ENCODE measurements at places on chromosomes 1 and 21. TPM values are rescaled to one million over a fixed set of nuclear protein-coding genes. Genes with fewer than 3 reads are reported as not detected.
A peak's percentile ranks its signal among the peaks of the same experiment; 100 is the strongest.

SLC22A15 gene
- total RNA-seq: 7.9 TPM

ANKRD35 gene
- 1.3 TPM for total RNA-seq

RNU1-4 gene
- total RNA-seq: 15,479 TPM

ADAM30 gene
- total RNA-seq: not detected

DRAXIN gene
- not detected for total RNA-seq

BSND gene
- not detected for total RNA-seq

FNDC10 gene
- total RNA-seq: 2.3 TPM

AJAP1 gene
- total RNA-seq: 2.9 TPM

C1orf115 gene
- total RNA-seq: 11.4 TPM

LCE3E gene
- total RNA-seq: not detected

- no peak overlapping the region for H3K27ac ChIP-seq
- no peaks in the 10 kb centered on the region for H3K27me3 ChIP-seq
- H3K4me3 ChIP-seq: no peak overlapping the region
- H3K36me3 ChIP-seq: no peaks in the 10 kb centered on the region
These were observed 47.1 kb upstream of the COL6A2 start for GRCh38 chr21:46050668-46051378.

GRCh38 chr1:85862456-85862855 is 154.2 kb upstream of the ZNHIT6 start:
- H3K27me3 ChIP-seq: no peaks in the 10 kb centered on the region
- H3K4me3 ChIP-seq: no peak overlapping the region
- no peak for DNase-seq
- H3K4me1 ChIP-seq: no peaks in the 10 kb centered on the region

GRCh38 chr1:151830055-151830454 is 1.5 kb downstream of the RORC start:
- peaks cover 82% of the 10 kb centered on the region for H3K4me1 ChIP-seq
- H3K36me3 ChIP-seq: peaks cover 5% of the 10 kb centered on the region
- no peak for DNase-seq
- no peak overlapping the region for H3K4me3 ChIP-seq
- no peak overlapping the region for H3K27ac ChIP-seq

DNA sequence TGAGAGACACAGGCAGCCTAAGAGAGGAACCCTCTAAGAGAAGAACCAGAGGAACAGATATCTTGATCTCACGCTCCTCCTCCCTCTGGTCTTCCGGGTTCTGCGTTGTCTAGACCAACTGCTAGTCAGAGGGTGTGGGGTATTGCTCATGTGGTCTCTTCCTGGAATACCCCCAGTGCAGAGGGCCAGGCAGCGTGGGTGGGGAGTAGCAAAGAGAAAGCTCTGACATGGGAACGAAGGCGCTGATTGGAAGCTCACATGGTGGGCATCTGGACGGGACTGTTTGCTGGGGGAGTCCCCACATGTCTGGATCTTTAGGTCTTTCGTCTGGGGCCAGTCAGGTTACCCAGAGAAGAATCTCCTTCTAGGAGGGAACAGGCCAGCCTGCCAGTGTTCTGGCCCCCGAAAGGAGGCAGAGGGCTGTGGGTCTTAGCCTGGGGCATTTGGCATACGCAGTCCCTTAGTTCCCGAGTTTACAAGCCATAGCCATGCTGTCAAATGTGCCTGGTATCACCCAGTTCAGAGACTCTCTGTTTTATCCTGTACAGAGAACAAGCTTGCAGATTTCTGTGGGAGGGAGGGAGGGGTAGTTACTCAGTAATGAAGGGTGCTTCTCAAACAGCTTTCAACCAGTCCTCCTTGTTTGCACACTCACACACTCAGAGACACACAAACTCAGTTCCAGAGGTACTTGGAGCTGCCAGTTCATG is 18.3 kb upstream of the IL6R start:
- no peak overlapping the region for H3K27ac ChIP-seq
- no peak overlapping the region for H3K4me3 ChIP-seq
- H3K27me3 ChIP-seq: no peaks in the 10 kb centered on the region
- H3K4me1 ChIP-seq: no peaks in the 10 kb centered on the region
- DNase-seq: no peak

DNA sequence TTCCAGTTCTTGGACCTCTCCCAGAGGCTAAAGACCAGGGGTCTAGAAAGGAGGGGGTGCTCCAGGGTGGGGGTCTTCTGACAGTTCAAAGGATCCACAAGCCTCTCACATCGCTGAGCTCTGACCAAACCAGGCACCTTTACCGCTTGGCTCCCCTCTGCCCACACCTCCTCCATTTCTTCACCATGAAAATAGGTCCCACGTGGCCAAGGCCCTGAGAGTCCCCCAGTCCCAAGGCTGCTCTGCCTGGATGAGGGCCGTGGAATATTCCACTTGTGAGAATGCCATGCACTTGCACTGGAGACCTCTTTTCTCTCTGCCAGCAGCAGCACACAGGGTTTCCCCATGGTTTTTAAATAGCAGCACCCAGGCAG is 87.4 kb downstream of the ITPKB start:
- no peaks in the 10 kb centered on the region for H3K36me3 ChIP-seq
- no peak for DNase-seq
- H3K4me1 ChIP-seq: peaks cover 24% of the 10 kb centered on the region
- H3K27ac ChIP-seq: no peak overlapping the region
- no peak overlapping the region for H3K4me3 ChIP-seq

- no peaks in the 10 kb centered on the region for H3K4me1 ChIP-seq
- H3K4me3 ChIP-seq: no peak overlapping the region
- no peaks in the 10 kb centered on the region for H3K27me3 ChIP-seq
These were observed 11.4 kb downstream of the PPFIA4 start for GRCh38 chr1:203037509-203038190.

DNA sequence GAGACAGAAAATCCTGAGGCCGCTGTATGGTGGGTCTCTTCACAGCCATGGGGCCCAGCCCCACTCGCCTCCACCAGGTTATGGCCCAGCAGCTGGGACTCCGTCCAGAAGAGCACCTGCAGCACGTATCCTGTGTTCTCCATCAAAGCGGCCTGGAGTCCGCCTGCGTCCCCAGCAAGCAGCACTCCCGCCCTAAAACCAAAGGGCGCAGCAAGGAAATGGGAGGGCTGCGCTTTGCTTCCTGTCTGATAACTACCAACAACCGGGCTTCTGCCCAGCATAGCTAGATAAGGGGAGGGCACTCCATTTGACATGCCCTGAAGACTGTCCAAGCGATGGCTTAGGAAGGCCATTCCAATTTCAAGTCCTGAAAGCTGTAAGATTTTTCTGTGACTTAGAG is 119.9 kb downstream of the KCNJ15 start:
- H3K36me3 ChIP-seq: no peaks in the 10 kb centered on the region
- H3K4me1 ChIP-seq: no peaks in the 10 kb centered on the region
- no peak for DNase-seq
- H3K27me3 ChIP-seq: no peaks in the 10 kb centered on the region
- H3K4me3 ChIP-seq: no peak overlapping the region
- H3K27ac ChIP-seq: no peak overlapping the region

DNA sequence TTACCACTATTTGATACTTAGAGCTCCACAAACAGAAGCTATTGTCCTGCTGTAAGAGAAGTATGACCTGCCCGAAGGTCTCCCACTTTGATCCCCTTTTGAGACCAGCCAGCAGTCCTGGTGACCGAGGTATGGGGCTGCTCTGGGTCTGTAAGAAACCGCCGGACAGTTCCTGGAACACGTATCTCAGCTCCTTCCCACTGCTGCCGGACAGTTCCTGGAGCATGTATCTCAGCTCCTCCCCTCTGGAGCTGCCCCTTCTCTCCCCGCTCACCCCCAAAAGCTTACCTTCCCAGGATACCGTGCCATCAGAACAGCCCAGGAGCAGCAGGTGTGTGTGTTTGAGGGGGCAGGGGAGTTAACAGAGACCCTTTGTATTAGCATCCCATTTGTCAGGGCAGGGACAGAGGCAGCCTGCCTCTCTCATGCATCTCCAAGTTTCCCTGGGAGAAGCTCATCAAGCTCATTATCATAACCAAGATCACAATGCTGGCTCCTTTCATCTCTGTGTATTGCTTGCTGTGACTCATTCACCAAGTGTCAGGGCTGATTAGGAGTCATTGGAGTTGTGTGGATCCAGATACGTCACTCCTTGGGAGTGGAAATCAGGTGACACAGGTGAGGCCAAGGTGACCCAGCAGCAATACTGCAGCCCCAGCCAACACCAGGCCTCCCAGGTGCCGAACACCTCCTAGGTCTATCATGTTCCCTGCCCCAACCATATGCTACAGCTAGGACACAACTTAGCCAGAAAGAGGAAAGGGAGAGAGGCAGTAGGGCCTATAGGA is 25.3 kb downstream of the OPTC start:
- no peaks in the 10 kb centered on the region for H3K36me3 ChIP-seq
- peak; percentile 93 for DNase-seq
- H3K27ac ChIP-seq: no peak overlapping the region
- no peaks in the 10 kb centered on the region for H3K27me3 ChIP-seq
- peaks cover 30% of the 10 kb centered on the region for H3K4me1 ChIP-seq

DNA sequence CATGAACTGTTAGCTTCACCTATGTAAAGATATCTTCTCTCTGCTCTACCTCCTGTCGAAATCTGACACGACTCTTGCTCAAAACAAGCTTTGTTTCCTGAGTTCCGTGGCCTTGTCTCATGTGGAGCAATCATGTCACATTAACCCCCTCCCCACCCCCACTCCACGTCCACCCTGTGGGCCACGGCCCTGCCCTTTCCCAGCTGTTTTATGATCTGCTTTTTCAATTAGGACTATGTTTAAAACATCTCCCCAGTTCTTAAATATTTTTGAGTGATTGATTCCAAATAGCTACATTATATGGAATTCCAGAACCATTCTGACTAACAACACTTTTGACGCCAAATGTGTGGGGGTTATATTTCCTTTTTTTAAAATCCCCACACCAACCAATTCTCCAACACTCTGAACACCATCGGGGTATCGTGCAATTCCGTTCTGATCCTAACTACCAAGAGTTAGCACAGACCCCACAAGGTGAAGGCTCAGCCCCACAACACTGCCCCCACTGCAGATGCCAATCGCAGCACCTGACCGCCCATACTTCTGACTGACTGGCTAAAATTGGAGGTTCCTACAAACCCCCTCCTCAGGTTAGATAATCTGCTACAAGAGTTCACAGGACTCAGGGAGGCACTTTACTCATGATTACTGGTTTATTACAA is 12.7 kb upstream of the S100A8 start:
- DNase-seq: no peak
- no peaks in the 10 kb centered on the region for H3K27me3 ChIP-seq
- H3K4me1 ChIP-seq: no peaks in the 10 kb centered on the region
- H3K4me3 ChIP-seq: no peak overlapping the region
- no peak overlapping the region for H3K27ac ChIP-seq

GRCh38 chr1:200488375-200489165 is 78.7 kb upstream of the ZNF281 start:
- H3K27ac ChIP-seq: peak overlapping the region; percentile 35
- peaks cover 30% of the 10 kb centered on the region for H3K4me1 ChIP-seq
- H3K36me3 ChIP-seq: no peaks in the 10 kb centered on the region
- DNase-seq: peak; percentile 78

GRCh38 chr1:230797942-230798365 is 50.8 kb downstream of the CAPN9 start:
- H3K27me3 ChIP-seq: no peaks in the 10 kb centered on the region
- peak; percentile 61 for DNase-seq
- no peaks in the 10 kb centered on the region for H3K36me3 ChIP-seq
- no peaks in the 10 kb centered on the region for H3K4me1 ChIP-seq

GRCh38 chr1:63890468-63890867 is 116.7 kb downstream of the ROR1 start:
- no peaks in the 10 kb centered on the region for H3K36me3 ChIP-seq
- no peaks in the 10 kb centered on the region for H3K27me3 ChIP-seq
- no peak for DNase-seq
- peaks cover 17% of the 10 kb centered on the region for H3K4me1 ChIP-seq

GRCh38 chr1:19315378-19316198 is 3.5 kb downstream of the SLC66A1 start:
- peaks cover 39% of the 10 kb centered on the region for H3K4me1 ChIP-seq
- no peaks in the 10 kb centered on the region for H3K36me3 ChIP-seq
- DNase-seq: peak; percentile 28
- H3K4me3 ChIP-seq: no peak overlapping the region
- H3K27me3 ChIP-seq: no peaks in the 10 kb centered on the region

DNA sequence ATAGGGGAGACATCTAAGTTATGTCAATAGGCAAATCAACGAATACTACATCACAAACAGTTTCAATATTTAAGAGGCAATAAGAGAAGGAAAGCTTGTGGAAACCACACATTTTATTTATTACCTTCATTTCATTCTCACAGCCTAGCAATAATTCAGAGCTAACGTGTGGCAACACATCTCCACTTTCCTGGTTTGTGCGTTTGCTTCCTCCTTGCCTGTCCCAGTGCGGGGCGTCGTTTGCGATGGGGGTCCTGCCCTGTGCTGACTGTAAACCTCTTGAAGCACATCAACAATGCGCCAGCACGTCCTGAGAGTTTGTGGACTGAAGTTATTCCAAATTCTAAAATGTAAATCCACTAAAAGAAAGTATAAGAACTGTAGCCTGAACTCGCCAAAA is 14.4 kb upstream of the VPS26C start:
- no peaks in the 10 kb centered on the region for H3K36me3 ChIP-seq
- H3K27me3 ChIP-seq: no peaks in the 10 kb centered on the region
- no peak for DNase-seq
- H3K27ac ChIP-seq: no peak overlapping the region
- no peaks in the 10 kb centered on the region for H3K4me1 ChIP-seq

- H3K4me3 ChIP-seq: no peak overlapping the region
- no peak for DNase-seq
- no peaks in the 10 kb centered on the region for H3K27me3 ChIP-seq
- H3K36me3 ChIP-seq: peaks cover 3% of the 10 kb centered on the region
- H3K27ac ChIP-seq: no peak overlapping the region
- peaks cover 9% of the 10 kb centered on the region for H3K4me1 ChIP-seq
These were observed 14.8 kb upstream of the ZNF436 start for GRCh38 chr1:23384312-23385058.

- H3K27ac ChIP-seq: no peak overlapping the region
- H3K36me3 ChIP-seq: no peaks in the 10 kb centered on the region
- no peak for DNase-seq
- no peak overlapping the region for H3K4me3 ChIP-seq
- H3K4me1 ChIP-seq: no peaks in the 10 kb centered on the region
- no peaks in the 10 kb centered on the region for H3K27me3 ChIP-seq
These were observed 141.8 kb upstream of the PBX1 start for GRCh38 chr1:164417016-164417704.

DNA sequence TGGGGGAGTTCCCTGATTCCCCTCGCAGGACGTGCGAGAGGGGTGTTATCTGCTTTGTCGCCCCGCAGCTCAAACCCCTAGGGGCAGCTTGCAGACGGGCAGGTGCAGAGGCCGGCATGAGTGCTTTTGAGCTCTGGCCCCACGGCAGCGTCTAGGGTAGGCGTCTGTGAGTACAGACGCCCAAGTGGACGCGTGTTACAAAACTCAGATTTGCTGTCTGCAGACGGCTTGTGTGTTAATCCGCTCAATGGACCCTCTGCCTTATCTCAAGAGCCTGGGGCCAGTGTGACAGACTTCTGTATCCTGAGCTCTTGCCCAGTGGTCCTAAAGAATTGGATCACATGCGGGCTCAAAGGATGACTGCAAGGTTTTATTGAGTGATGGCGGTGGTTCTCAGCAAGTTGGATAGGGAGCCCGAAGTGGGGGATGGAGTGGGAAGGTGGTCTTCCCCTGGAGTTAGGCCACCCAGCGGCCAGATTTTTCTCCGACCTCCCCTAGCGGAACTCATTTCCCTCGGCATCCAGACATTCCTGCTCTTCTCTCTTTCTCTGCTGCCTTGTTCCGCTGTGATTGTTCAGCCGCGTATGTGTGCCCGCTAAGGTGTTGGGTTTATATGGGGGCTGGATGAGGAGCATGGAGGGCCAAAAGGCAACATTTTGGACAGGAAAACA is 9.4 kb downstream of the CFHR4 start:
- no peaks in the 10 kb centered on the region for H3K27me3 ChIP-seq
- DNase-seq: no peak
- H3K4me1 ChIP-seq: no peaks in the 10 kb centered on the region
- no peaks in the 10 kb centered on the region for H3K36me3 ChIP-seq
- no peak overlapping the region for H3K4me3 ChIP-seq
- H3K27ac ChIP-seq: no peak overlapping the region

Data from body of pancreas (tissue), 4 donors.